ENCODE measurements at places on chromosomes 7 and 10. TPM values are rescaled to one million over a fixed set of nuclear protein-coding genes. Genes with fewer than 3 reads are reported as not detected.

DNA sequence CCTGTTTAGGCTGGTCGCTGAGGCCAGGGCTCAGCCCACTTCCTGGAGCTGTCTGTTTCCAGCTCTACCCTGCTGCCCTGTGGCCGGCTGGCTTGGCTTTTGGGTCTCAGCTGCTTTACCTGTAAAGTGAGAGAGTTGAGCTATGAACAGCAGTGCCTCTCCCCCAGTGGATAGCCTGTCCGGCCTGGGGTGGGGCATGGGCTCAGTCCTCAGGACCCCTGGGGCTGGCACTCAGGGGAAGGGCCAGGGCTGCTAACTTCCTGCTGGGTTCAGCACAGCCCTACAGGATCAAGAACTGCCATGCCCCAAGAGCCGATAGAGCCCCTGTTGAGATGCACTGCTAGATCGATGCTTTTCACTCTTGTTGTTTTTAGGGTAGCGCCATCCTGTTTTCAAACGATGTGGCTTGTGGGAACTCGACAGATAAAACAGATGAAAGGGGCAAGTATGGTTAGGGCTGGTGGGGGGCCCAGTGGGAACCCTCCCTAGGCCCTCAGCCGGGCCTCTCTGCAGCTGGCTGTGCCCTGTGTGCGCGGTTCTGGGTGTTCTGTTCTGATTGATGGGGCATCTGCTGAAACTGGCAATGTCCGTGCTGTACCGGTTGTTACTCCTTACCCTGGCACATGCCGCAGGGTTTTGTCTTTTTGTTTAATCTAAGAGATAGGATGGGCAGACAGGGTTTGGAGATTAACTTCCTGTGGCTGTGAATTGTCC is 10.0 kb upstream of the SFRP5 start:
- H3K4me1 ChIP-seq = no peaks in the 10 kb centered on the region
- DNase-seq = no peak
- H3K4me3 ChIP-seq = no peak overlapping the region
- H3K27ac ChIP-seq = no peak overlapping the region

DNA sequence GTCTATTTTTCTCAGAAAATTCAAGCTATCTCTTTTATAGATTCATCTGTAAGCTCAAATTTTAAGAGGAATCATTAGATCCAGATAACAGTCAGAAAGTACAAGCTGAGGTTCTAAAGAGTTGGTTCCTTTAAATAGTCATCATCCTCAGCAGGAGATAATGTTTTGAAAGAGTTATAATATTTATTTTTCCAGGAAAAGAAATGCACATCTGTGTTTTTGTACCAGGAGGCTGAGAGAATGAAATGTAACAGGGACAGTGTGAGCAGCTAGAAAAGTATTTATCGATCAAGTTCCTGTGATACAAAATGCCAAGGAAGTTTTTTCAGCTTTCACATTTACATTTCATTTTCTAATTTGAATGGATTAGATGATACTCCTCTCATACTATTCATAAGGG is 120.2 kb upstream of the LRRTM3 start:
- DNase-seq = no peak
- H3K27ac ChIP-seq = no peak overlapping the region
- H3K4me3 ChIP-seq = no peak overlapping the region
- H3K27me3 ChIP-seq = no peaks in the 10 kb centered on the region

- H3K27me3 ChIP-seq = no peaks in the 10 kb centered on the region
- no peak overlapping the region for H3K27ac ChIP-seq
- H3K4me1 ChIP-seq = no peaks in the 10 kb centered on the region
- no peak for DNase-seq
- no peak overlapping the region for H3K4me3 ChIP-seq
- no peaks in the 10 kb centered on the region for H3K36me3 ChIP-seq
Measured at GRCh38 chr7:74489997-74490945, 36.6 kb downstream of the GTF2IRD1 start.

- no peaks in the 10 kb centered on the region for H3K36me3 ChIP-seq
- H3K4me3 ChIP-seq = peak within 1 kb of the TSS; percentile 57
- H3K27ac ChIP-seq = peak within 1 kb of the TSS; percentile 13
- H3K4me1 ChIP-seq = no peaks in the 10 kb centered on the region
- H3K27me3 ChIP-seq = peaks cover 3% of the 10 kb centered on the region
- DNase-seq = peak; percentile 46
Measured at GRCh38 chr7:127252778-127253280, at the start of gene GRM8. Gene GRM8 (minus strand): TSS chr7:127252941.

DNA sequence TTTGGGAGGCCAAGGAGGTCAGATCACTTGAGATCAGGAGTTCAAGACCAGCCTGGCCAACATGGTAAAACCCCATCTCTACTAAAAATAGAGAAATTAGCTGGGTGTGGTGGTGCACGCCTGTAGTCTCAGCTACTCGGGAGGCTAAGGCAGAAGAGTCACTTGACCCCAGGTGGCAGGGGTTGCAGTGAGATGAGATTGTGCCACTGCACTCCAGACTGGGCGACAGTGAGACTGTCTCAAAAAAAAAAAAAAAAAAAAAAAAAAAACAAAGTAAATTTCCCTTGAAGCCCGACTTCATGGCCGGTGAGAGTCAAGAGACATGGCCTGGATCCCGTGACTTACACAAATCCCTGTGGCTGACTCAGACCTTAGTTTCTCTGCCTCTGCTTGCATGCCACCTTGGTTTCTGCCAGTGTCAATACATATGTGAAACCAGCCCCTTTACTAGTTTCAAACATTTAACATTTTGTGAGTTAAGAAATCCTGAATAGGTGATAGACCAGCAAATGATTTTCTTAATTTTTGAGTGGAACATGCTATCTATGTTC is 62.8 kb downstream of the ZEB1 start:
- H3K27me3 ChIP-seq = no peaks in the 10 kb centered on the region
- H3K4me3 ChIP-seq = no peak overlapping the region
- no peak overlapping the region for H3K27ac ChIP-seq
- no peak for DNase-seq
- no peaks in the 10 kb centered on the region for H3K4me1 ChIP-seq

DNA sequence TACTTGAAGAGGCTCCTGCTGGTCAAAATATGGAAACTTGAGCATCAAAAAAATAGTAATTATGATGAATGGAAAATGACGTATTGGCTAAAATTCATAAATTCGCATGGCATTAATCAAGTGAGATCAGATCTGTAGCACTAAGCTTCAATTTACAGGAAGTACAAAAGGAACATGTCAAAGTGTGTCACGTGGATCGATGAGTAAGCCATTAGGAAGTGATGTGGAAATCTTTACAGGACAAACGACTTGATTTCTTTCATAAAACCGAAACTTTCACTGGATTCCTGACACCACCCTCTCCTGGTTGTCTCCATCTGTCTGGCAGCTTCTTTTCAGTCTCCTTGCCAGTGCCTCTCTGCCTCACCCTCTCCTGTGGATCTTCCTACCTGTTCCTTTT is 25.8 kb downstream of the AKR1C8 start:
- H3K27ac ChIP-seq = no peak overlapping the region
- H3K4me1 ChIP-seq = no peaks in the 10 kb centered on the region
- no peaks in the 10 kb centered on the region for H3K27me3 ChIP-seq
- no peaks in the 10 kb centered on the region for H3K36me3 ChIP-seq

Gene CACNA2D1
- 47.4 TPM for total RNA-seq
